Spinal cord (tissue), 10 donors: ENCODE measurements at places on chromosomes 16 and 17. TPM values are rescaled to one million over a fixed set of nuclear protein-coding genes. Genes with fewer than 3 reads are reported as not detected.

GRCh38 chr16:426115-426905, 861 bp downstream of the RAB11FIP3 start:
- no peak for DNase-seq

- DNase-seq = no peak
Measured at GRCh38 chr17:81821603-81822311, 11.3 kb downstream of the MCRIP1 start.

The NPIPA3 gene
- 0.88 TPM for total RNA-seq

The SUMO2 gene
- 360 TPM for total RNA-seq

DNA sequence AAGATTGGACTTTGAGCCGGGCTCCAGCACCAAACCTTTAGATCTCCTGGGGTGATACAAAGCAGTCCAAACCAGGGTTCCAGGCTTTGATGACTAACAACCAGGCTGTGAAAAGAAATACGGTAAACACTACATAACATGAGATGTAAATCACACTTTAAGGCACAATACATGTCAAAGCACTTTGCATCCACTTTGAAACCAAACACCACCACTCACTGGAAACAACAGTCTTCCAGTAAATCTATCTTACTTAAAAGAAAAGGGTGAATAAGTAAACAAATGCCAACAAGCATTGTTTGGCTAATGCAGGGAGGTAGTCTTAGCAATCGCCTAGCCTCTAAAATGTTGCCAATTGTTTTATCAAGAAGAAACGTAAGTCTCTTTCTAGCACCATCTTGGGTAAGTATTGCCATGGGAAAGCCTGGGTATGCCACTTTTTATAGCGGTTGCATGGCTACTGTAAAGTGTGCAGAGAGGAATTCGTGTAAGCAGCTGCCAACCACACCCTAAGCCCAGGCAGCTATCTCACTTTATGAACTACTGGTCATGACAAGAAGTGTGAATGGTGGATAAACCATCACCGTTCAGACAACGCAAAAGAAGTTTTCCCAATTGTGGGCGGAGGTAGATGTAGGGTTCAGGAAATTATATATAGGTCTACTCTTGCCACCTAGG, 267.4 kb upstream of the PSMD7 start:
- no peak for DNase-seq

The CLEC18B gene
- total RNA-seq = 1.3 TPM

The ADAM11 gene
- 16.3 TPM for total RNA-seq

- no peak for DNase-seq
Measured at GRCh38 chr17:29595107-29595942, 2.4 kb downstream of the ANKRD13B start.

The INCA1 gene
- 0.50 TPM for total RNA-seq

DNA sequence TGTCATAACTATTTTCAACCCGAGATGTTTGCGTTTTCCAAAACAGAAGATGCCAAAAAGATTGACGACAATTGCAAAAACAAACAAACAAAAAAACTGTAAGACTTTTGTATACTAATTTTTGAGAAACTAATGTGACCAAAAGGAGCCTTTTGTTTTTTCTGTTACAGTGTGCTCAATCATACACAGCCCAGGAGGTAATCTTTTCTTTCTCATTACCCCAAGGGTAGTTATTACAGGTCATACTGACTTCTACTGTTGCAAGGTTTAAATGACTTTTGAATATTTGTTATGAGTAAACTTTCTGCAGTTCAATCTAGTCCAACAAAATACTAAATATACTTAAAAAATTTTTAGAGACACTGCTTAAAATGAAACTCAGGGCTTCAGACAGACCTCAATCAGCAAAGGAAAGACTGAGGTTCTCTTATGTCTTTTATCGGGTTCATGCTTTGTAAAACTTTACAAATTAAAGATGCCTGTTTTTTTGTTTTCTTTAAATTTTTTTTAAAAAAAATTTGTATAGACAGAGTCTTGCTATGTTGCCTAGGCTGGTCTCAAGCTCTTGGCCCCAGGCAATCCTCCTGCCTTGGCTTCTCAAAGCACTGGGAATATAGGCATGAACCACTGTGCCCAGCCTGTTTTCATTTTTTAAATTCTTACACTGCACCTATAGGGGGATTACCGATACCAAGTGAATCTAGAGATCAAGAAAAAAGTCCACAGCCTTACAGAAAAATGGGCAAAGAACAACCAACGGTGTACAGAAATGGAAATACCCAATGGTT, 47.6 kb downstream of the SPOP start:
- DNase-seq = no peak

GRCh38 chr17:38742411-38743308, 5.5 kb downstream of the PCGF2 start:
- no peak for DNase-seq

The PPP1R27 gene
- 0.17 TPM for total RNA-seq

The PERCC1 gene
- total RNA-seq = not detected

DNA sequence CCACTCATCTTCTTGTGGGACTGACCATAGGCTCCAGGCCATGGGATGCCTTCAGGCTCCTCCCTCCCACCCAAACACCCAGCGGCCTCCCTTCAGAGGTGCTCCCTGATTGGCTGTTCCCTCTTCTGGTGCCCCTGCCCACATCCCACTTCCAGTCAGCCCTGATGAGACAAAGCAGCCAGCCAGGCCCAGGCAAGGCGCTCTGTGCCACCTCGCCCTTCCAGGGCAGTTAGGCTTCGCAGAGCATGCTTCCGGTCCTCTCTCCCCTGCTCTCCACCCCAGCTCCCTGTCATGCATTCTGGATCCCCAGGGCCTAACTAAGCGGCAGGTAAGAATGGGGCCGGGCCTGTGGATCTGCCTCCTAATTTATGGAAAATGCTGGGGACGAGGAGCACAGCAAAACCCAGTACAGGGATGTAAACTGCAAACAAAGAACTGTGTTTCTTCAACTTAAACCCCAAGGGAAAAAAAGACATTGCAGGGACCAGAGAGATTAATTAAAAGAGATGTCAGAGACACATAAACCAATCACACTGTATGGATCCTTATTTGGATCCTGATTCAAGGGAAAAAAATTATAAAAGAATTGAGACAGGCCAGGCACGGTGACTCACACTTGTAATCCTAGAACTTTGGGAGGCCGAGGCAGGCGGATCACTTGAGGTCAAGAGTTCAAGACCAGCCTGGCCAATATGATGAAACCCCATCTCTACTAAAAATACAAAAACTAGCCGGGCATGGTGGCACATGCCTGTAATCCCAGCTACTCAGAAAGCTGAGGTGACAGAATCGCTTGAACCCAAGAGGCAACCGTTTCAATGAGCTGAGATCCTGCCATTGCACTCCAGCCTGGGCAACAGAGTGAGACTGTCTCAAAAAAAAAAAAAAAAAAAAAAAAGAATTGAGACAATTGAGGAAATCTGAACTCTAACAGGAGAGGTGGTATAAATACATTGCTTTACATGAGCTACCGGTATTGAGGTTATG, 26.0 kb downstream of the ZDHHC7 start:
- DNase-seq = no peak

GRCh38 chr17:56347639-56348038, 194.4 kb downstream of the ANKFN1 start:
- DNase-seq = no peak

The BAIAP3 gene
- total RNA-seq = 48.1 TPM

DNA sequence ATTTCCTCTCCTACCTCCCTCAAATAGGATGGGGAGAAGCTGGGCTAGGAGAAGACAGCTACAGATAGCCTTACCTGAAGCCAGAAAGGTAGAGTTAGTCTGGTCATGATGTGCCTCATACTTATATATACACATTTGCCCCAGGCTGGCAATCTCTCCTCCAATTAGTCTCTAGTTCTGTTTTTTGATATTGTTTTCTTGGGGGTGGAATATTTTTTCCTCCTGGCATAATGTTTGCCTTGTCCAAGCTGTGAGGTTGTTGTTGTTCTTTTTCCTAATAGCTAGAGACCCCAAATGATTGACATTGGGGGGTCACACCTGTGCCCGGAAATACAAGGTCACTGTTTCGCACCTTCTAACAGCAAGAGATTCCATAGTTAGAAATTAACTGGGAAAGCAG, at the start of gene UMOD:
TSS of gene UMOD (minus strand) at position 101 of the 400 bp plus-strand sequence. CDS start 1,978 bp downstream, outside the sequence.
- no peak for DNase-seq

GRCh38 chr16:5056352-5056751, 9.4 kb downstream of the C16orf89 start:
- no peak for DNase-seq

GRCh38 chr17:80999536-81000333, 8.1 kb downstream of the CHMP6 start:
- no peak for DNase-seq

DNA sequence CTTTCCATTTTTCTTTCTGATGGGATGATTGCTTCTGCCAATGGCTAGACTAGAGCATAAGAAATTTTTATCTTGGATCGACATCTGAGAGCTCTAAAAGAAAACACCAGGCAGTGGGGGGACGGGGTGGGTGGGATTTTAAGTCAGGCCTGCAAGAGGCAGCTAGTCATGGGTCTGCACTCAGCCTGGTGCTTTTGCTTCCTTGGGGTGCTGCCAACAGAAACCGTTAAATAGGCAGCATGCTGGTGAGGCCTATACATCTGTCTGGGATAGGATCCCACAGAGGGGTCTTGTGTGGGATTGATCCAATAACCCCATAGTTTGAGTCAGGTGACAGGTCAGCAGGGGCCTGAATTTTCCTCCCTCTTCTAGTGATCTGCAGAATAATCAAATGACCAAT, 26.9 kb downstream of the ZNRF1 start:
- no peak for DNase-seq

The TBC1D3E gene
- total RNA-seq = not detected

The OR1A1 gene
- total RNA-seq = not detected

The KRTAP2-1 gene
- not detected for total RNA-seq

DNA sequence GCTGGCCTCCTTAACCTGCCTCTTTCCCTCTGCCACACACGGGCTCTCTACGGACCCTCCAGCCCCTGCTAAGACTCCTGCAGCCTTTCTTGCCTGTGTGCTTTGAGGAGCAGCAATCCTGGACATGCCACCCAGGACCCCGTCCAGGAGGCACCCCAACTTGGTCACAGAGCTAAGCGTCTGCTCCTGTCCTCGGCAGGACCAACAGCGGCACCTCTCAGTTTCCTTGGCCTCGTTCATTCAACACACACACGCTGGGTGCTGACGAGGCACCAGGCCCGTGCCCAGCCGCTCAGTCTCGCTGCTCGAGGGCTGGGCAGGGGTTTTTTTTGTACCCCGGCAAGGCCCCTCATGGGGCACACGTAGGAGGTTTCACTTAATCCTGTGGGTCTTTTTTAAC, 15.2 kb downstream of the RPH3AL start:
- DNase-seq = no peak

The TNP2 gene
- not detected for total RNA-seq

- no peak for DNase-seq
Measured at GRCh38 chr16:73067671-73068540, 20.0 kb upstream of the ZFHX3 start.

DNA sequence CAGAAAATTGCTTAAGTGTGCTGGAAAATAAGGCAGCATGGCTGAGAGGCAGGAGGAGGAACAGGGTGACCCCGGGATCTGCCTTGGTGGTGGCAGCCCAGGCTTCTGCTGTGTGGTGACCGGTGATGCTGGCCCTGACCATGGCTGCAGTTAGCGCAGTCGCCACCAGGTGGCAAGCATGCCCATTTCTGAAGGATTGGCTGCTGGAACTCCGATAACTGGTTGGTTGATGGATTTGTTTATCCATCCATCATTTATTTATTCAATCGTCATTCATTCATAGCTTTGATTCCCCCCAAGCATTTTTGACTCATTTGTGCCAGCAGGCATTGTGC, 29.1 kb upstream of the ITGA3 start:
- DNase-seq = peak; percentile 44

DNA sequence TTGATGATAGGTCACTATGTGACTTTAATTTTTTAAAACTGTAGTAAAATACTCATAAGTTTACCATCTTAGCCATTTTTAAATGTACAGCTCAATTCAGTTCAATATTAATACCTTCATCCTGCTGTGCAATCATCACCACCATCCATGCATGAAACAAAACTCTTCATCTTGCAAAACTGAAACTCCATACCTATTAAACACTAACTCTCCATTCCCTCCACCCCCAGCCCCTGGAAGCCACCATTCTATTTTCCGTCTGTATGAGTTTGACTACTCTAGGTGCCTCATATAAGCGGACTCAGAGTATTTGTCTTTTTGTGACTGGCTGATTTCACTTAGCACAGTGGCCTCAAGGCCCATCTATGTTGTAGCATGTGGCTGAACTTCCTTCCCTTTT, 9.4 kb upstream of the CNEP1R1 start:
- no peak for DNase-seq

GRCh38 chr17:77508047-77508715, 367.4 kb downstream of the SEC14L1 start:
- DNase-seq = no peak

The NACA2 gene
- 0.28 TPM for total RNA-seq

The CCL8 gene
- 0.89 TPM for total RNA-seq

The ST6GALNAC1 gene
- 1.2 TPM for total RNA-seq

- DNase-seq = peak; percentile 96
Measured at GRCh38 chr16:52861614-52862022, 191.1 kb downstream of the CHD9NB start.
